ENCODE measurements at places on chromosomes 12 and 14. TPM values are rescaled to one million over a fixed set of nuclear protein-coding genes. Genes with fewer than 3 reads are reported as not detected.

The ARHGDIB gene
- 1.5 TPM for total RNA-seq

The DIO2 gene
- 1.8 TPM for total RNA-seq

The ATF7IP gene
- 4.8 TPM for total RNA-seq

The FAM222A gene
- total RNA-seq = 6.0 TPM

The FAM90A1 gene
- 0.11 TPM for total RNA-seq

The SMCO2 gene
- total RNA-seq = 0.11 TPM

The KCNK10 gene
- 0.01 TPM for total RNA-seq

The ARG2 gene
- total RNA-seq = 1.8 TPM

The PA2G4 gene
- 332 TPM for total RNA-seq

The PCK2 gene
- total RNA-seq = 23.6 TPM

The ETFBKMT gene
- total RNA-seq = 0.82 TPM

The GPR68 gene
- total RNA-seq = 0.24 TPM

The ACOT6 gene
- total RNA-seq = not detected

The GLT1D1 gene
- not detected for total RNA-seq

The ANAPC7 gene
- 60.7 TPM for total RNA-seq

The TAS2R50 gene
- total RNA-seq = not detected

The DDN gene
- total RNA-seq = 0.69 TPM

The ARMH4 gene
- total RNA-seq = 0.71 TPM

The KRT82 gene
- total RNA-seq = not detected

The LRTM2 gene
- 0.05 TPM for total RNA-seq

The KRT81 gene
- total RNA-seq = 3,573 TPM

The PRIMA1 gene
- total RNA-seq = 0.47 TPM

The FBXO34 gene
- 16.6 TPM for total RNA-seq

The AKAP6 gene
- 0.29 TPM for total RNA-seq

The CMKLR1 gene
- total RNA-seq = 0.05 TPM

The KRT83 gene
- total RNA-seq = 2.4 TPM

The RHOJ gene
- total RNA-seq = not detected

The DDX51 gene
- total RNA-seq = 27.0 TPM

The NEMF gene
- 30.3 TPM for total RNA-seq

The LALBA gene
- total RNA-seq = not detected

The GAS2L3 gene
- 9.2 TPM for total RNA-seq

The PAPLN gene
- 4.0 TPM for total RNA-seq

All from A549 treated with dexamethasone at 1 μM for 4 hours (cell line).